ENCODE measurements at places on chromosomes 5 and 9. TPM values are rescaled to one million over a fixed set of nuclear protein-coding genes. Genes with fewer than 3 reads are reported as not detected.

DNA sequence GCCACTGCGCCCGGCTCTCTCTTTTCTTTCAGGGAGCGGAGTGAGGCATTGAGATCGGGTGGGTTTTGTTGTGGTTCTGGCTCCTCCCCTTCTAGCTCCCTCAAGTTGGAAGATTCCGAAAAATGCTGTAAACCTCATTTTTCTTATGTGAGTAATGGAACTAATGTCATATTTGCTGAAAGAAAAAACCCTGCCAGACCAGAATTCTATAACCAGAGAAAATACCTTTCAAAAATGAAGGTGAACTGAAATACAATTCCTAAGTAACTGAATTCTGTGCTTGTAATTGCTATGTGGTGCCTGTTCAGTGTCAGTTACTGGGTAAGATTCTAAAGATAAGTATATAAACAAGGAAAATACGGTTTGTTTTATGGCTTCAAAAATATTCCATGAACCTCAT, 30.9 kb upstream of the CDK20 start:
- no peaks in the 10 kb centered on the region for H3K36me3 ChIP-seq
- H3K27ac ChIP-seq = no peak overlapping the region
- H3K4me1 ChIP-seq = peaks cover 7% of the 10 kb centered on the region
- no peak overlapping the region for H3K4me3 ChIP-seq

ANKRD18B gene
- total RNA-seq = not detected

DNA sequence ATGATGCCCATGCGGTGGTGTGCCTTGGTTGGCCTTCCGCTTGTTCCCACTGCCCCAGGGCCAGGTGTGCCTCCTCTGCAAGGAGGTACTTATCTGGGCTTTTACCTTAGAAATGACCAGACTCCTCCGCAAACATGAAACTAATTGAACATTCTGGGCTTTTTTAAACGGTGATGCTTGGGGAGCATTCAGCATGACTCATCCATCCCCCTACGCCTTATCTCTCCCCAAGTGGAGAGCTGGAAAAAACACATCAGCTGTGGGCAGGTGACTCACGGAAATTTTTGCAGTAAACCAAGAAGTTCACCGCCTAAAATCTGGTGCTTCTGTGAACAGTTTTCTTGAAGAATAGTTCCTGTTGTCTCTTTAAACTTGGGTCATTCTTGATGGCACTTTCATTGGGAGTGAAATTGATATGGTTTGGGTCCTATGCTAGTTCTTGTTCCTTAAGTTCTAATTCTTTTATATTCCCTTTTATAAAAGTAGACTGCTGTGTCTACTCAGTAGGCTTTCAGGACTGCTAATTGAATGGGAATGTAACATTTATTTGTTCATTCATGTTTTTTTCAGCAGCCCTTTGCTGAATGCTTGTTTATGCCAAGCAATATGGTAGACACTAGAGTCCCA, 39.6 kb downstream of the SFXN1 start:
- H3K4me1 ChIP-seq = peaks cover 65% of the 10 kb centered on the region
- H3K27me3 ChIP-seq = no peaks in the 10 kb centered on the region
- H3K36me3 ChIP-seq = peaks cover 40% of the 10 kb centered on the region
- DNase-seq = no peak
- no peak overlapping the region for H3K4me3 ChIP-seq

DNA sequence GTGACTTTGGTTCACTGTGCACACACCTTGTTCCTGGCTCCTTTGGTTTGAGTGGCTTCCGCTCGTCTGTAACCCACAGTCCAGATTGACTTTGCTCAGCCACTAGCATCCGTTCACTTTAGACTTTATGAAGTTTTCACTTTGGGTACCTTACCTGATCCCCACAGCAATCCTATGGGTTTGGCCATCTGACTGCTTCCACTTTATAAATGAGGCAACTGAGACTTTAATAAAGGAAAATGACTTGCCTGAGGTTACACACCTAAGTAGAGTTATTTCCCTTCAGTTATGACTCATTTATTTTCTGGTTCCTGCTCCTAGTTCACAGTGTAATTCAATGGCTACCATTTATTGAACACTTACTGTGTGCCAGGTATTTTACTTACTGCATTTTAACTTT, 94.2 kb upstream of the SAP30L start:
- H3K4me3 ChIP-seq = no peak overlapping the region
- DNase-seq = no peak
- no peaks in the 10 kb centered on the region for H3K4me1 ChIP-seq
- no peaks in the 10 kb centered on the region for H3K27me3 ChIP-seq

DNA sequence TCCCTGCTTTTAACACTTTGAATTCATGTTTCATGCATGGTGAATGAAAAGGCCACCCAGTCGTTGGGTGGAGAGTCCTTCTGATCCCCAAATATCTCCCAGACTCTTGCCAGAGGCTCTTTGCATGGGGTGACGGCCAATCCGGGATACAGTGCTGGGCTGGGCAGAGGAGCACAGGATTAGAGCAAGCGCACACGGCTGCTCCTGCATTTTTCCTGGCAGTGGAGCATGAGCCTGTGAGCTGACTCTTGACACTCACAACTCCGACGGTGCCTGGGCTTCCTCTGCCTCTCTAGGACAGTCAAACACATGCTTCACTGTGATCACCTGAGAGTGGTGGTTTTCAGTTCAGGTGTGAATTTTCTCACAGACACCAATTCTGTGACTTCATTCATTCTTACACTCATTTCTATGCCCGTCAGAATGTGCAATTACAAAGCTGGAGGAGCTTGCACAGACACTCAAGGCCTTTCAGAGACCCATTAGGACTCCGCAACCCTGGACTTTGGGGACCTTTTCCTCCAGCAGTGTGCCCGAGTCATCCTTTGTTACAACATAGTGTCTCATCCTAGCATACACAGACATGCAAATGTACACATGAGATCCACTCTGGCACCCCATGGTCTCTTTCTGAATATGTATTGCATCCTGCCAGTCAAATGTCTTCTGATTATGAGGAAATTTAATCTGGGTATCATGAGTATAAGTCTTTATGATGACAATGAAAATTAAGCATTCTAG, 206.6 kb downstream of the ICE1 start:
- no peak for DNase-seq
- no peak overlapping the region for H3K4me3 ChIP-seq
- H3K36me3 ChIP-seq = no peaks in the 10 kb centered on the region
- H3K27me3 ChIP-seq = no peaks in the 10 kb centered on the region
- no peak overlapping the region for H3K27ac ChIP-seq
- no peaks in the 10 kb centered on the region for H3K4me1 ChIP-seq

GRCh38 chr5:168916852-168917251, 337.7 kb upstream of the PANK3 start:
- no peaks in the 10 kb centered on the region for H3K4me1 ChIP-seq
- no peak overlapping the region for H3K27ac ChIP-seq
- no peak for DNase-seq
- no peaks in the 10 kb centered on the region for H3K36me3 ChIP-seq
- no peak overlapping the region for H3K4me3 ChIP-seq

- H3K4me1 ChIP-seq = peaks cover 11% of the 10 kb centered on the region
- DNase-seq = no peak
- no peak overlapping the region for H3K27ac ChIP-seq
- H3K27me3 ChIP-seq = no peaks in the 10 kb centered on the region
These were observed 162.5 kb upstream of the IER5L start for GRCh38 chr9:129340427-129341170.

- H3K27me3 ChIP-seq = no peaks in the 10 kb centered on the region
- no peaks in the 10 kb centered on the region for H3K36me3 ChIP-seq
- H3K4me1 ChIP-seq = no peaks in the 10 kb centered on the region
- no peak for DNase-seq
These were observed 117.3 kb downstream of the GDNF start for GRCh38 chr5:37722236-37723161.

DNA sequence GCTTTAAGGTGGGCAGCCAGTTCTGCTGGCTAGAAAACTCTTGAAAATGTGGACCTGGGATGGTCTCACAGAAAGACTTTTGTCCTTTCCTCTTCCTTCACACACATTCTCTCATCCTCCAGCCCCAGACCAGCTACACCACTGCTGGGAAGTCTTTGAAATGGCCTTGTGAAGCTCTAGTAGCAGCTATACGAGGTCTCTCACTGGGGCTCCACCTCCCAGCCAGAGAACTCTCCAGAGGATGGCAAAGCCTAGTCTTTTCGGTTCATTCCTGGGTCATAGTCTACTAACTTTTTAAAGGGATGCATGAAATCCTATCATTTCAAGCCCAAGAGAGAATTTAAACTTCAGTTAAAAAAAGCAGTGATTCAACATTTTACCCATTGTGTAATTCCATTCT, 133.9 kb upstream of the ERCC6L2 start:
- H3K36me3 ChIP-seq = no peaks in the 10 kb centered on the region
- H3K27me3 ChIP-seq = no peaks in the 10 kb centered on the region
- no peak for DNase-seq
- H3K27ac ChIP-seq = no peak overlapping the region
- no peak overlapping the region for H3K4me3 ChIP-seq

- no peaks in the 10 kb centered on the region for H3K4me1 ChIP-seq
- H3K4me3 ChIP-seq = no peak overlapping the region
- no peak overlapping the region for H3K27ac ChIP-seq
- no peaks in the 10 kb centered on the region for H3K36me3 ChIP-seq
- DNase-seq = no peak
- no peaks in the 10 kb centered on the region for H3K27me3 ChIP-seq
These were observed 63.5 kb upstream of the MOCS2 start for GRCh38 chr5:53173083-53173482.
